K562 (cell line): ENCODE measurements at places on chromosomes 4 and X. TPM values are rescaled to one million over a fixed set of nuclear protein-coding genes. Genes with fewer than 3 reads are reported as not detected.

- no peak for DNase-seq
Measured at GRCh38 chr4:85491527-85491926, 16.6 kb downstream of the ARHGAP24 start.

GRCh38 chr4:100146756-100147155, 43.5 kb downstream of the DDIT4L start:
- no peak for DNase-seq

DNA sequence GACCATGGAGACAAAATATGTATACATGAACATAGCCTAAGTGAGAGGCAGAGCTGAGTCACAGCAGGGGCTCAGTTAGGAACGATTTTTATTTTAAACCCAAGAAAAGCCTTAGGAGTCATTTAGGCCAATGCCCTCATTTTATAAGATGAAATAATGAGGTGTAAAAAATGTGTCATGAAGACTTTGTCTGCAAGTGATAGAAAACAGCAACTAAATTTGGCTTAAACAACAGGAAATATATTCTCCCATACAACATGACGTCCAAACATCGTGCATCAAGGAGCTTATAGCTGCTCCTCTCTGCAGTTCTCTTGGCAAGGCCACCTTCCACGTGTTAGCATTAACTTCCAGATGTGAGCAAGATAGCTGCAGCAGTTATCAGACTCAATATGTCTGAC, 16.8 kb downstream of the SCFD2 start:
- DNase-seq, result no peak

DNA sequence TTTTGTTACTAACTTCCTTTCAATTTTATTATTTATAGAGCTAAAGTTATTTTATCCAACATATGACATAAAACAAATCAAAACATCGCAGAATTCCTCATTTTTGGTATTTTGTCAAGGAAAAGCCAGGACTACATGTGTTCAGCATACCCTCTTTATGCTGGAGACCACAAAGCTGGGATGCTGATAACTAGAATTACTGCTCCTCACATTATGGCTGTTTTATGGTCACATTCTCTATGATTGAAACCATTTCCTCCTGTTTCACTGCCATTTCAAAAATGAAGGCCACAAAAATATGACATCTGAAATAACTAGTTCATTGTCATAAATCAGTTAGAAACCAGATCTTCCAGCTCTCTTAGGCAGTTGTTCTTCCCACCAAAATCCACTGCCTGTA, 41.7 kb downstream of the KLHL34 start:
- no peak for DNase-seq

MRFAP1L1 gene
- 104 and 111 TPM in 2 replicates for polyA plus RNA-seq
